Suppressor macrophage treated with lipopolysaccharide for 1 hour (primary cell): ENCODE measurements at places on chromosomes 2 and 18.

DNA sequence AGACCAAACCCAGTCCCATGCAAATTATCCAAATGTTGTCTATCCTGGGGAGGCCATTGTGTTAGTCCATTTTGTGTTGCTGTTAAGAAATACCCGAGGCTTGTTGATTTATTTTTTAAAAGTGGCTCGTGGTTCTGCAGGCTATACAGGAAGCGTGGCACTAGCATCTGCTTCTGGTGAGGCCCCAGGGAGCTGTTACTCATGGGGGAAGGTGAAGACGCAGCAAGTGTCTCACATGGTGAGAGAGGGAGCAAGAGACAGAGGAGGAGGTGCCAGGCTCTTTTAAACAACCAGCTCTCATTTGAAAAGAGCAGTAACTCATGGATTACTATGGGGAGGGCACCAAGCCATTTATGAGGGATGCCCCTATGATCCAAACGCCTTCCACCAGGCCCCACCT is 80.3 kb upstream of the ARL4C start:
- DNase-seq, result no peak

- no peak for DNase-seq
Observed at GRCh38 chr2:120220756-120221155, 2.4 kb downstream of the TMEM185B start.

DNA sequence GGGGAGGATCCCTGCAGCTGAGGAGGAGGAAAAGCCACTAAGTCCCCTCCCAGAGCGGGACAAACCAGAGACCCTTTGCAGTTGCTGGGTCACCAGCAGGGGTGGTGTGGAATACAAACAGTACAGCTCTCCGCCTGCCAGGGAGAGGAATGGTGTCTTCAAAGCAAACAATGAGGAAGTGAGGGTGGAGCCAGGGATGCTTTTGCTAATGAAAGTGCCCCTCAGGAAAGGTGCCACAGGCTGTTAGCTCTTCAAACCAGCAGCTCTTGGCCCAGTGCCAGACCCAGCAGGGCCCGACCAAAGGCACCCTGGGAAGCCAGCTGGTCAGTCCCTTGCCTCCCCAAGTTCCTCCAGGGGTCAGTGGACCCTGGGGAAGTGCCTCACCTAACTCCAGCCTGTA is 102.8 kb downstream of the HIBCH start:
- no peak for DNase-seq

DNA sequence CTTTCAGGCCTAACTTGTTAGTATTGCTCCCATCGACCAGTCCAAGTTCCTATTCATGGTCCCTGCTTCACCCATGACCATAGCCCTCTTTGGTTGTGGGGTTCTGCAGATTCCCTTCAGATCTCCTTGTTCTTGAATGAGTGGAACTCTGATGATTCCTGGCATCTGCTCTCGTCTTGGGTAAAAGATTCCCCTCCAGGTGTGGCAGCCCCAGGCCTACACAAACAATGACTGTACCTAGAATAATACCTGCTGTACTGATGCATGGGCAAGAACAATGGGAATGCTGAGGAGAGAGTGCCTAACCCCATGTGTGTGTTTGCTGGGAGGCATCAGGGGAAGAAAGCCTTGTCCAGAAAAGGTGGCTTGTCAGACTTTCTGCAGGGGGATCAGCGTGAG is 39.2 kb upstream of the MRPL19 start:
- no peak for DNase-seq

- DNase-seq, result no peak
Observed at GRCh38 chr2:79129804-79130203, 9.5 kb downstream of the REG1A start.
